Bronchial smooth muscle cell (primary cell): ENCODE measurements at places on chromosomes 16 and 17. TPM values are rescaled to one million over a fixed set of nuclear protein-coding genes. Genes with fewer than 3 reads are reported as not detected.

Gene EVI2B
- total RNA-seq: 0.16 TPM in 1 of 2 replicates, not detected in the other

Gene MEIOC
- total RNA-seq: under 0.01 TPM in 1 of 2 replicates, not detected in the other

Gene AANAT
- total RNA-seq: not detected in 2 replicates

Gene NXPH3
- under 0.01 and 0.17 TPM in 2 replicates for total RNA-seq

Gene ZSCAN10
- not detected in 2 replicates for total RNA-seq

Gene SSTR5
- total RNA-seq: not detected in 2 replicates

Gene CSNK2A2
- total RNA-seq: 22.5 and 24.6 TPM in 2 replicates

Gene SLC26A11
- 9.9 and 10.3 TPM in 2 replicates for total RNA-seq

Gene SEPTIN12
- not detected in 2 replicates for total RNA-seq

Gene FLOT2
- total RNA-seq: 35.5 and 42.6 TPM in 2 replicates

Gene TEKT3
- total RNA-seq: 0.09 TPM in 1 of 2 replicates, not detected in the other

Gene TBC1D26
- total RNA-seq: under 0.01 and 0.09 TPM in 2 replicates

Gene WFIKKN1
- total RNA-seq: 0.09 and 0.32 TPM in 2 replicates

Gene HS3ST4
- total RNA-seq: not detected in 2 replicates

Gene DNAI2
- total RNA-seq: not detected in 2 replicates

Gene C16orf89
- 2.5 TPM in 1 of 2 replicates, not detected in the other for total RNA-seq

Gene KRTAP4-3
- not detected in 2 replicates for total RNA-seq

Gene OMG
- 5.1 and 8.5 TPM in 2 replicates for total RNA-seq

Gene ARMC7
- 1.7 and 1.8 TPM in 2 replicates for total RNA-seq

Gene ZNF771
- total RNA-seq: 9.6 and 13.6 TPM in 2 replicates

Gene MYH3
- total RNA-seq: 0.16 and 0.60 TPM in 2 replicates

Gene HOXB3
- total RNA-seq: 3.8 and 10.2 TPM in 2 replicates

Gene SOX8
- total RNA-seq: 0.16 and 0.17 TPM in 2 replicates

Gene HSD17B1
- 1.5 and 5.7 TPM in 2 replicates for total RNA-seq

Gene ALDH3A1
- 0.16 and 0.43 TPM in 2 replicates for total RNA-seq

Gene MT1M
- 2.8 and 3.9 TPM in 2 replicates for total RNA-seq

Gene MXRA7
- 107 and 145 TPM in 2 replicates for total RNA-seq

Gene CACNG1
- total RNA-seq: not detected in 2 replicates

Gene TSNAXIP1
- 0.95 and 1.5 TPM in 2 replicates for total RNA-seq

Gene ABCA9
- 18.1 and 54.6 TPM in 2 replicates for total RNA-seq

Gene GRAPL
- total RNA-seq: 0.16 TPM in 1 of 2 replicates, not detected in the other

Gene RAMP2
- 0.17 TPM in 1 of 2 replicates, not detected in the other for total RNA-seq

Gene SLC9A5
- total RNA-seq: 1.1 and 2.2 TPM in 2 replicates

Gene CD300A
- total RNA-seq: not detected in 2 replicates

Gene KRTAP4-5
- total RNA-seq: not detected in 2 replicates

Gene BCO1
- under 0.01 TPM in 1 of 2 replicates, not detected in the other for total RNA-seq

Gene TBX6
- 0.16 and 0.26 TPM in 2 replicates for total RNA-seq

Gene MT1G
- not detected in 2 replicates for total RNA-seq

Gene KRT32
- total RNA-seq: 0.16 TPM in 1 of 2 replicates, not detected in the other

Gene EVPLL
- total RNA-seq: not detected in 2 replicates
